Memory B cell (primary cell): ENCODE measurements at places on chromosomes 7 and 10.

- DNase-seq, result no peak
Observed at GRCh38 chr7:4049202-4049601, 632.9 kb upstream of the FOXK1 start.

DNA sequence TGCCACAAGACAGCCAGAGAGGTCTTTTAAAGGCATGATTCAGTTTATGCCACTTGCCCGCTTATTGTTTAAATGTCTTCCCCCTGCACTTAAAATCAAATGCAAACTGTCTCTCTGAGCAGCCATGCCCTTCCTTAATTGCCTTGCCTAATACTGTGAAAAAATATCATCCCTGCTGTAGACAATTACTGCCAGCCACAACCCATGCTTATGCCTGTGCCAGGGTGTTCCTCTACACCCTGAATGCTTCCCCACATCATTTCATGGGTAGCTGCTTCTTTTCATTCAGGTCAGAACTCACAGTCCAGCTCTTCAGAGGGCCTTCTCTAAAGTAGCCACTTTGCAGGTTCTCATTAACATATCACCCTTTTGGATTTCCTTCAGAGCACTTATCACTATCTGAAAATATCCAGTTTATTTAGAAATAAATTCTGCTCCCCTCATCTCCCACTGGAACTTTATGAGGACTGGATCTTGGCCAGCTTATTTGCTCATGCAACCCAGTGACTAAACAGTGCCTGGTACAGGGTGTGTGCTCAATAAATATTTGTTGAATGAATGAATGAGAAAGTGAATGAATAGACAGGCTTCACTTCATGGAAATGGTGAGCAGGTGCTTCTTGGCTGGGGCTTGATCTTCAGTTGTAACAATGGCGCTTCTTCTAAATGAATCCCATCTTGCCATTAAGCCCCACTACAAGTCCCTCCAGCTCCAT is 162.4 kb upstream of the MDFIC start:
- no peak for DNase-seq

GRCh38 chr10:97597778-97598177 is 8.3 kb downstream of the C10orf62 start:
- DNase-seq, result no peak

GRCh38 chr7:155917836-155918430 is 105.7 kb upstream of the SHH start:
- DNase-seq, result no peak

DNA sequence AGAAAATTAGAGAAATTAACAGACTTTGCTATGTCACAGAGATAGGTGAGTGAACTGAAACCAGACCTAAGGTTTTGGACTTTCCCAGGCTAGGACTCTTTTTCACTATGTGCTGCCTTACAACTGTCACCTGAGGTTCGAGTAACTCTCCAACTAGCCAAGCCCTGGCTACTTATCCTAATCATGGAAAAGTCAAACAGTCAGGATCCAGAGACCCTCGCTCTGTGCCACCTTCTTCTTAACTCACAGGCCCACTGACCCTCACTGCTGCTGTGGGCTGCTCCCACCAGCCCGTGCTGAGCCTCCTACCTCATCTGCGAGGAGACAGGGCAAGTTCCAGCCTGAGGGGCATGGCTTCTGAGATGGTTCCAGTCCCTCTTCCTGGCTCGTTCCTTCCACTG is 211.4 kb upstream of the KLF14 start:
- peak; percentile 42 for DNase-seq

DNA sequence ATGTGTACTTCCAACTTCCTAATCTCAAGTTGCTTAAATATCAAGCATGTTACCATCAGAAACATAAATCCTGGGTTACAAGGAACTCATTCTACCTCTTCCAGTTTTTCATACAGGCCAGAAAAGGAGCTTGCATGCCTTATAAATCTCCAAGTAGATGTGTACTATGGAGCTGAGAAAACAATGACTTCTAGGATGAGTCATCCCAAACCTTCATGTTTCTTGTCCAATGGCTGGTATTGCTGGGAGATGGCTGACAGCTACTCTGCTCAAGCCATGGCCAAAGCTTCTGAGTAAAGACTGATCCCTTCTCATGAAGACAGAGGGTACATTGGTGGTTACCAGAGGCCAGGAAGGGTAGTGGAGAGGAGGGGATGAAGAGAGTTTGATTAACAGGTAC is 8.6 kb downstream of the RAPGEF5 start:
- DNase-seq, result no peak

DNA sequence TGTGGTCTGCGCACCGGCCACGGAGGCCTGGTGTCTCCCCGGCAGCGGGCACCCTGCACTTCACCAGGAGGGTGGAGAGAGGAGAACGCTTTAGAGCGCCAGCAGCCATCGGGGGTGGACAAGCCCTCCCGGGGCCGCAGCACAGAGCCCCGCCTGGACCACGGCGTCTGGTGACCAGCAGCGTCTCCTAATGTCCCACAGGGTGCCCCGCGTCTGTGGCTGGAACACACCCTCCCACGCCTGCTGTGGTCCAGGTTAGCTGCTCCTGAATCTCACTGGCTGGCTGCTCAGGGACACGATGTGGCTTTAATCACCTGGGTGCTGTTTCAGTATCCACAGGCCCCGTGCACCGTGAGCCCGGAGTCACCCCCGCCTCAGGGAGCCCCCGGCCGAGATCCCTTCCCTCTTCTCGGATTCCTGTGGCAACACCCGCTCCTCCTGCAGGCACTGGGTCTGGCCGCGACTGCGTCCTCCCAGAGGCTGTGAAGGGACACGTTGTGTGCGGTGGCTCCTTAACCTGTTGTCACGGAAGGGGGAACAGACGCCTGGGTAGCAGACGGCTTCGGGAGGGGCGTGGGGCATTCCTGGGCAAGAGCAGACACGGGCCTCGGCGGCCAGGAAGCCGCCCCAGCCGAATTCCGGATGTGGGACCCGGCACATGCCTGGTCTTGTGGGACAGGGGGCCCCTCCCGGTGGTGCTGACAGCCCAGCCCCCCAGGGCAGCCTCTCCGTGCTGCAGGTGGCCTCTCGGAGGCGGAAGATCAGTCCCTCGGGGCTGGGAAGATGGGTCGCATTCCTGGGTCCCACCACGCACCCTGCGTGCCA is 78.9 kb downstream of the FOXL3 start:
- DNase-seq, result no peak

- DNase-seq, result no peak
Observed at GRCh38 chr10:77578583-77579227, 58.9 kb downstream of the KCNMA1 start.

- no peak for DNase-seq
Observed at GRCh38 chr7:78224923-78225322, 426.4 kb downstream of the PHTF2 start.

GRCh38 chr7:1911571-1911970 is 241.5 kb downstream of the ELFN1 start:
- DNase-seq, result no peak

DNA sequence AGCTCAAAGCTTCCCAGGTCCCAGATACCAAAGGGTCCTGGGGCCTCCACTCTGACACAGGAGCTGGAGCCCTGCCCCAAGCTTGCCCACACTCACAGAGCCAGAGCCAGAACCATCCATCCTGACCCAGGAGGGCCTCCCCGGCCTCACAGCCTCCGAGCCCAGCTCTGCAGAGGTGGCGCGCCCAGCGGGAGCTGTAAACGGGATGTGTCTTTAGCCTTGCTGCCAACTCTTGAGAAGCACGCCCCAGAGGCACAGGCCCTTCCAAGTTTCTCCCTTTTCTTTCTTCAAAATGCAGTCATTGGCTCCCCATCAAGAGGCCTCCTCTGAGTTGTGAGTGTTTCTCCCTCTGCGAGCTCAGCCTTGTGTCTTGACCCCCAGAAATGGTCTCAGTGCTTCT is 75.0 kb downstream of the PDGFA start:
- no peak for DNase-seq

GRCh38 chr10:124722798-124723783 is 21.1 kb downstream of the FAM53B start:
- no peak for DNase-seq

- no peak for DNase-seq
Observed at GRCh38 chr10:96626795-96627194, 40.0 kb upstream of the TM9SF3 start.

DNA sequence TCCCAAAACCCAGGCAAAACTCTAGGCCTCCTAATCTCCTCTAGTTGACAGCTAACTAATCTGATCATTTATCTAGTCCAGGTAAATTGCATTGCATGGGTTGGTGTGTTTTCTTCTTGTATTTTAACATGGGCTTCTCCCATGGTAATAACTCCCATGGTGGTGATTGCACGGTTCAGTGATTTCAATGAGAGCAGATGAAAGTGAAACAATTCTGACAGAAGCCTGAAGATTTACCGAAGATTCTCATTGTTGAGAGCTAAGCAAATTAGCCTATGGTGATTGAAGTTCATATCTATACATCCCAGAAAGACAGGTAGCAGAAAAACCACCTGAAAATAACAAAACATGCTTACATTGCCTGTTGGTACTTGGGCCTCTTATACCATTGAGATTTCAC is 26.6 kb upstream of the LIPN start:
- no peak for DNase-seq

GRCh38 chr10:124961248-124961570 is 19.3 kb downstream of the ZRANB1 start:
- DNase-seq, result no peak

- DNase-seq, result no peak
Observed at GRCh38 chr7:27532314-27532713, 130.4 kb downstream of the HIBADH start.

DNA sequence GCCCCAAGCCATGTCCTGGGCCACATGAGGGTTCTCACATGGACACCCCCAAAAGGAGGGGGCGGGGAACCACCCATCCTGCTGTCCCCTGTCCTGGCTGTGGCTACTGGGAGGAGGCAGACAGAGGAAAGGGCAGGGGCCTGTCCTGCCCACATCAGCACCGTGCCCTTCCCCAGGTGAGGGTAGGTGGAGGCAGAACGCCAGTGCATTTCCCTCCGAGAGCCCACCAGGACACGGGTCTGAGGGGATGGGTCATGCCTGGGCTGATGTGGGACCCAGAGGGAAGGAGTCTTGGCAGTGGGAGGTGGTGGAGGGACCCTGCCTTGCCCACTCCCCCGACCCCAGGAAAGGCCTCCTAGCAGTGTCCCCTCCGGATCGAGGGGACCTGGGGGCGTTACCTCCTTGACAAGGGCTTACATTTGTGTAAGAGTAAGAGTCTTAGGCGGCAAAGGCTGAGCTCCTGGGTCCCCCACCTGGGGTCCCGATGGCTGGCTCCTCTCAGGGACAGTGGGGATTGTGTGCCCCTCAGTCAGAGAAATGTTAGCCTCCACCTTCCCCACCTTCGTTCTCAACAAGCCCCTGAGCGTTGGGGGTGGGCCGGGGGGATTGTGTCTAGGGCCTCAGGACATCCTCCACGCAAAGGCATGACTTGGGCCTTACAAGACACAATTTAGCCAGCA is 6.1 kb downstream of the CRYGN start:
- no peak for DNase-seq

GRCh38 chr10:129274748-129275474 is 192.1 kb upstream of the MGMT start:
- DNase-seq, result no peak

GRCh38 chr7:151347200-151347599 is 5.6 kb downstream of the NUB1 start:
- no peak for DNase-seq

DNA sequence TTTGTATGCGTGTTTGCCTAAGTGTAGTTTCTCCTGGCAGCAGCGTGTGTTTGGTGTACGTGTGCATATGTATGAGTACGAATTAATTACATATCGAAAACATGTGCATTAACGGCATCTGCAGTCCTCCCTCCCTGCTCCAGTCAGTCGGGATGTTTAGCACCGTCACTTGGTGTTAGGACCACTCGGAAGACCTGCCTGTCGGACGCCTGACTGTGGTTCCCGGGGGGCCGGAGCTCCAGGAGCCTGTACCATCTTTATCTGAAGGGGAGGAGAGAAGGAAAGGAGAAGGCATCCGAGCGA is 1.1 kb upstream of the CNTNAP2 start:
- no peak for DNase-seq

DNA sequence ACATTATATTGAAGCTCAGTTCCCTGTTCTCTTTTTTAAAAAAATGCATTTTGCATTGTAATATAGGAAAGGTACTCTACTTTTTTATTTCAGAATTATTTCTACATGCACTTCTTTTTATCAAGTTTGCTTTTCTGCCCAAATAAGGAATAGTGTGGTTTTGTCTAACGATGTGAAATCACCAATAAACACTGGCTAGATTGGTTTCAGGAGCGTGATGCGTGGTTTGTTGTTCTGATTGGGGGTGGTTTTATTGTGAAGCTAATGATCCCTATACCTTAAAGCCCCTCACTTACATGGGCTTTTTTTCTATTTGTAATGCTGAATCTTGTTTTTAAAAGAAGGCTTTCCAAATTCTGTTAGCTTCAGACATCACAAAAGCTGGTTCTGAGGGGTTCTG is 17.6 kb downstream of the ENTPD7 start:
- no peak for DNase-seq

GRCh38 chr10:110163192-110163773 is 44.1 kb upstream of the MXI1 start:
- DNase-seq, result no peak

GRCh38 chr10:74011770-74012169 is 13.9 kb downstream of the VCL start:
- DNase-seq, result no peak

DNA sequence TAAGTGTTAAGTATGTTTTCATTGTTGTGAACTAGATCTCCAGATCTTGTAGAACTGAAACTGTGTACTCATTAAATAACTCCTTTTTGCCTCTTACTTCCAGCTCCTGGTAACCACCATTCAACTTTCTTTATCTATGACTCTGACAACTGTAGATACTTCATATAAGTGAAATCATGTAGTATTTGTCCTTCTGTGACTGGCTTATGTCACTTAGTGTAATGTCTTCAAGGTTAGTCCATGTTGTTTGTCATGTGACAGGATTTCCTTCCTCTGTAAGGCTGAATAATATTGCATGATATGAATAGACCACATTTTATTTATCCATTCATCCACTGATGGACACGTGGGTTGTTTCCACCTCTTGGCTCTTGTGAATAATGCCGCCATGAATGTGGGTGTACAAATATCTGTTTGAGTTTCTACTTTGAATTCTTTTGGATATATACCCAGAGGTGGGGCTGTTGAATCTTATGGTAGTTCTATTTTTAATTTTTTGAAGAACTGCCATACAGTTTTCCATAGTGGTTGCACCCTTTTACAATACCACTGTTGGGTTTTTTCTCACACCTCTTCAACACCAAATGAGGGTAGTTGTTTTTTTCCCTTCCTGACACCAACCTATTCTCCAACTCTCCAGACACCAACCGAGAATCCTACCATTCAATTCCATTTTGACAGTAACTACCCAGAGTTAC is 10.7 kb upstream of the FMC1 start:
- DNase-seq, result no peak
